SK-MEL-5 (cell line): ENCODE measurements at places on chromosomes 11 and 22. TPM values are rescaled to one million over a fixed set of nuclear protein-coding genes. Genes with fewer than 3 reads are reported as not detected.

GRCh38 chr11:38648604-38649003, 2050.6 kb upstream of the RAG2 start:
- no peak for DNase-seq

The DDIAS gene
- total RNA-seq = 9.3 and 13.8 TPM in 2 replicates

The KCNJ5 gene
- total RNA-seq = 0.08 TPM in 1 of 2 replicates, not detected in the other

GRCh38 chr22:18032455-18033101, 8.2 kb upstream of the MICAL3 start:
- no peak for DNase-seq

- DNase-seq = peak; percentile 16
Measured at GRCh38 chr11:119567688-119568582, 145.0 kb upstream of the THY1 start.

The XNDC1N gene
- total RNA-seq = 5.1 and 6.6 TPM in 2 replicates

- no peak for DNase-seq
Measured at GRCh38 chr11:128757886-128758612, 64.2 kb downstream of the FLI1 start.

The TMPRSS13 gene
- total RNA-seq = 1.1 and 1.4 TPM in 2 replicates

DNA sequence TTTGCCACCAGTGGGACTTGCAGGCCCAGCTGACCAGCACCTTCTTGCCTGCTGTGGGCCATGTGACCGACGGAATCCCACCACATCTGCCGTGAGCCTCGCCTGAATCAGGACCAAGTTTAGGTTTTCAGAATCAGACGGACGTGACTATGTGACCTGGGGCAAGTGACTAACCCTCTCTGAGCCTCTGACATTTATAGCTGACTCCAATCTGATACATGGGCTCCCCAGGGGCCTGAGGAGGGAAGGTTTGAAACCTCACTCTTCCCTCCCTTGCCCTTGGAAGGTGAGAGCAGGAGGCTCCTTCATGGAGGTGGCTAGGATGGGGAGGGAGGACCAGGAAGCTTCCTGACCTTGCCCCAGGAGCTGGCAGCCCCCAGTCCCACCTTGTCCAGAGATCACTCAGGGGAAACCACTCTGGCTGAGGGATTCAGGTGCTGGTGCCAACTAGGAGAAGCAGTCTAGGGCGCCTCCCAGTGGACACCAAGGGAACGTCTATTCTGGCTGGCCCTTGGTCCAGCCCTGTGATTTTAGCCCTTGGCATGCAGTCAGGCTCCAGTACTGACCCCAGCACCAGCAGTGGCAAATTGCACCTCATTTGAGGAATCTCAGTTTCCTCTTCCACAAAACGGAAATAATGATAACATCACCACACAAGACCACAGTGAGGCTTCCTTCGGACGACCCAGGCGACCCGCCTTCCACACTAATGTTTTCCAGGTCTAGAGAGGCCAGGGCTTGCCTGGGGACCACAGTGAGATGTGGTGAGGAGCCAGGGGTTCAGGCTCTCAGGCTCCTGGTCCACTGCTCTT, 47.2 kb upstream of the SYT7 start:
- peak; percentile 64 for DNase-seq

DNA sequence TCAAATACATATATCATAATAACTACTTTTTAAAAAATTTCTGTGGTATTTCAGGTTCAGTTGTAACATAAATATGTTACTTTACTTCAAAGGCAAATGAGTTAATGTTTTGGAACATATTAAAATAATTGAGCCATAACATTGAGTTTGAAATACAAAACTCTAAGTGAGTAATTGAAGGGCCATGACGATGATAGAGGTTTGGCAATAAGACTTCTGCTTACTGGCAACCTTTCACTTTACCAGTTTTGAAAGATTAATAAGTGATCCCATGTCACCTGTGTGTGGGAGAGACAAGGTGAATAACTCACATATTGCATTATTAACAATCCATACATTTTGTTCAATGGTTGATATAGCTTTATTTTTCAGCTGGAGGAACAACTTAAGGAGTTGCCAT, 144.4 kb downstream of the GRIA4 start:
- DNase-seq = no peak

The OR8D2 gene
- total RNA-seq = not detected in 2 replicates

The CCDC116 gene
- total RNA-seq = 0.11 TPM in 1 of 2 replicates, not detected in the other

DNA sequence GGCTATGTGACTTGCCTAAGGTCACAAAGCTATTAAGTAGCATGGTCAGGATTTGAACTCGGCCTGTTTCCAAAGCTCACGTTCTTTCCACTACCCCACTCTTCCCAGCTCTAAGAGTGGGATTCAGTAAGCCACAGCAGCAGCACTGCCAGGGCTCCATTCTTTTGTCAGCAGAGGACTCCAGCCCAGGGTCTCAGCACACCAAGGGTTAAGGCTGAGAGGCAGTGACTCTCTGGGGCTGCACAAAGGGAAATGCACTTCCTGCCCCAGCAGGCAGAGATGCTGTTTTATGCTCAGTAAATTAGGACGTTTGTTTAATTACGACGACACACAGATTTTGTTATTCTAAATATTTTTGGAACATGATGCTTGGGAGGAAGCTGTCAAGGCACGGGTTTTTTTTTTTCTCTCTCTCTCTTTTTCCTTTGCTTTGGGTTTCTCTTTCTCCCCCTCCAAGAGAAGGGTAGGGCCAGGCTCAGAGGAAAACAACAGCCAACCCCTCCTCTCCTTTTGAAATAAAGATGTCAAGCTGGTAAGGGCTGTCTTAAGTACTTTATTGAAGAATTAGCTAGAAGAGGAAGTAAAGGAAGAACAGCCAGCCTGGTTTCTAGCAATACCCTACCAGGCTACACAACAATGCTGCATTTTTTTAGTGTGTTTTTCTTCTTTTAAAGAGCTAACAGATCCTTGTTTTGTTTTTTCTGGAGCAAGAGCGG, 2.8 kb downstream of the MYH9 start:
- DNase-seq = peak; percentile 53

The OR4D5 gene
- not detected in 2 replicates for total RNA-seq

The KRTAP5-8 gene
- 0.26 TPM in 1 of 2 replicates, not detected in the other for total RNA-seq

The QSER1 gene
- 21.7 and 24.1 TPM in 2 replicates for total RNA-seq

GRCh38 chr11:122102426-122102825, 13.6 kb downstream of the BLID start:
- DNase-seq = no peak

The RAB38 gene
- total RNA-seq = 376 TPM in 2 replicates

The NRIP3 gene
- 9.7 and 11.1 TPM in 2 replicates for total RNA-seq

The MS4A7 gene
- not detected in 2 replicates for total RNA-seq

DNA sequence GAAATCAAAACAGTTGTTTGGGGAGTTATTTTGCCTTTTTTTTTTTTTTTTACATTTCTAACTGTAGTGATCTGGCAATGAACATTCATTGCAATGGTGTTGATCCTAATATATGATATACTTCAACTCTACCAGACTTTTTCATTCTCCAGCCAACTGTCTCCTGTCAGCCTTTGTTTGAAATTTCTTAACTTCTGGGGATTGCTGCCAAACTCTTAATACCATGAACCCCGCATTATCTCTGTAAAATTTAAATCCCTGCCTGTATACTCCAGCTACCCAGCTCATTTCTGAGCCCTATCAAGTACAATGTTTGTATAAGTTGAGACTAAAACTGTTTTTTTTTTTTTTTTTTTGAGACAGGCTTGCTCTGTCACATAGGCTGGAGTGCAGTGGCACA, 280.7 kb downstream of the TTC28 start:
- no peak for DNase-seq

GRCh38 chr11:2102132-2102882, 36.9 kb downstream of the IGF2 start:
- no peak for DNase-seq

DNA sequence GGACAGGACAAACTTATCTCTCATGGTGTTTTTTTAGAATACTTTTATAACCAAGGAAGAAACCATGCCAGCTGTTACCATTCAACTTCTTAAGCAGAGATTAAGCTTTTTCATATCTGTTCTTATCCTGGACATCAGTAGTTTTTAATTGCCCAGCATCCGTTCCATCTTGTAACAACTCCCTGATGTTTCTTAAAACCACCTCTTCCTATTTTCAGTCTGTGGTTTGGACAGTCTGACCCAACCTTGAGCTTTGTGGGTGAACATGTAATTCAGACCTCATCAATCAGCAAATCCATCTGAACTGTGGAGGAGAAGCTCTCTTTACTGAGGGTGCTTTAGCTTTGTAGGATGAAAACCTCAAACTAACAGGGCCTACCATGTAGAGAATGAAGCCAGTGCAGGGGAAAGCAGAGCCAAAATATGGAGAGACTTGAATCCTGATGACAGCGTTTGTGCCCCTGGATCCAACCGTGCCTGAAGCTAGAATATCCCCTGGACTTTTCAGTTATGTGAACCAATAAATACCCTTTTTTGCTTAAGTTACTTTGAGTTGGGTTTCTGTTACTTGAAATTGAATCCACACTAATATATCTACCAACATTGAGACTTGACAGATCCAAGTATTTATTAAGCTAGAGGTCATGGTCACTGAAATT, 9.4 kb downstream of the TUG1 start:
- no peak for DNase-seq

DNA sequence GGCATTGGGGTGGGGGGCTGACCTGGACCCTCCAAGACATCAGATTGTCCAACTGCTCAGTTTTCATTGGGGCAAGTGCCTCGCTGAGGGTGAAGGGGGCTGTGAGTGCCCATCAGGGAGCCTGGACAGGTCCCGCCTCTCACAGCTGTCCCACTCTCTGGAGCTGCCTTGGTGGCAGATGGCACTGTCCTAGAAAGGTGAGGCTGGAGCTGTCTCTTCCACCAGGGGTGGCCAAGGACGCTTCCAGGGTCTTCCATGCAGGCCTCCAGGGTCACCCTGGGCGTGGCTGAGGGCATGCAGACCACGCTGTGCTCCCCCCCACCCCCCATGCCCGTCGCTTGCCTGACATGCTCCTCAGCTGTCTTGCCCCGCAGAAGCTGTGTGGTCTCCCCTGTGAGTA, 53.5 kb upstream of the CCDC188 start:
- DNase-seq = no peak

GRCh38 chr11:72535194-72535547, 100.8 kb upstream of the CLPB start:
- peak; percentile 34 for DNase-seq

- no peak for DNase-seq
Measured at GRCh38 chr22:45897736-45898135, 79.2 kb downstream of the WNT7B start.

The LRRC55 gene
- total RNA-seq = not detected in 2 replicates

The LMO2 gene
- not detected in 2 replicates for total RNA-seq

DNA sequence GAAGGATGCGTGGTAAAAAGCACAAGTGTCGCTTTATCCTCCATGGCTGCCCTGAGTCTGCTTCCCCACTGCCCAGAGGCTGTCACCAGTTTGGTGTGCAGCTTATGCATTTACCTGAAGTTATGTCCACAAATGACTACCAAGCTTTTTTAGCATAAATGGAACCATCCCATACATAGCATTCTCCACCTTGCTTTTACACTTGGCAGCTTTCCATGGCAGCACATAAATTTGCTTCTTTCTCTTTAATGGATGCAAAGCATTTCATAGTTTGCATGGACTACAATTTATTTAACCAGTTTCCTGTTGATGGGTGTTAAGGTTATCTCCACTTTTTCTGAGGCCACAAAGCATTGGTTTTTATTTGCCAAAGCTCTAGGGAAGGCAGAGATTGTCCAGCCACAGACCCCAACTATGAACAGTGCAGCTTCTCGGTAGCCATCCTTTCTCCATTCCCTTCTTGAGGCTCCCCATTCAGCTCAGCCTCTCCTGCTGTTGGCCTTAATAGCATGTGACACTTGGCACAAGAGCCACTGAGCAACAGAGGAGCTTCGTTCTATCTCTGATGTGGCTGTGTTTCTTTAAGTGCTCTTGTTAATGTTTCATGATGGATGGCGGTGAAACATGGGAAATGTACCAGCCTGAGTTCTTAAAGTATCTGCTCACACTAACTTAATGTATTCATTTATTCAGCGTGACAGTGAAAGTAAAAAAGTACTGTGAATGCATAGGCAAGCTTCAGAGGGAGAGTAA, 59.8 kb upstream of the NAV2 start:
- DNase-seq = no peak

The OR4A16 gene
- total RNA-seq = not detected in 2 replicates

The CABP4 gene
- total RNA-seq = 0.18 TPM in 1 of 2 replicates, not detected in the other

GRCh38 chr11:127620671-127621070, 620.1 kb upstream of the KIRREL3 start:
- DNase-seq = no peak

The NUP50 gene
- total RNA-seq = 186 and 187 TPM in 2 replicates

DNA sequence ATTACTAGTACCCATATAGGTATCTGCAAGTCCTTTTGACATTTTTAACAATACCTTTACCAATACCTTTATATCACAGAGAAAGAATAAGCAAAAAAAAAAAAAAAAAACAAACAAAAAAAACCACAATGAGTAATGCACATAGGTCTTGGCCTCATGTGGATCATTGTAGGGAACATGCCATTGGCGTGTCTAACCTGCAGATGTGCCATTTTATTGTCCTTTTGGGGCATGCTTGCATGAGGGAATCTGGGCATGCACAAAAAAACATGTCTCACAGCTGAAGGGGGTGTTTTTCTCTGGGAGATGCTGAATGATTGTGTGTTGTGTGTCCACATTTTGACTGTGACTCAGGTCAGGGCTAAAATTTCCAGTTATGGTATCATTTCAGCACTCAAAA, 361.6 kb downstream of the GUCY1A2 start:
- no peak for DNase-seq

- DNase-seq = peak; percentile 64
Measured at GRCh38 chr11:73965076-73965763, 14.4 kb downstream of the DNAJB13 start.

DNA sequence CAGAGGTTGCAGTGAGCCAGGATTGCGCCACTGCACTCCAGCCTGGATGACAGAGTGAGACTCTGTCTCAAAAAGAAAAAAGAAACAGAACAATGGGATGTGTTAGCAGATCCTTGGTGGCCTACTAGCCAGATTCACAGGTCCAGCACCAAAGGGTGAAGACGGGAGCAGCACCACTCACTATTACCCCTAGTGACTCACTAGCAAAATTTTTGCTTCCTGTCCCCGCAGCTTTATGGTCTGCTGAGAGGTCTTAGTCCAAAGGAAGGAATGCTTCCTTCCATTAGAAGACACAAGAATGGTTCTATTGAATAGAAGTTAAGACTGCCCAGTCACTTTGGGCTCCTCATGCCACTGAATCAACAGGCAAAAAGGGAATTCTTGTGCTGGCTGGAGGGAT, 35.9 kb upstream of the NUP50 start:
- peak; percentile 90 for DNase-seq

GRCh38 chr22:42758931-42759629, 38.4 kb upstream of the A4GALT start:
- DNase-seq = no peak

The SLC22A6 gene
- total RNA-seq = not detected in 2 replicates

The SLC7A4 gene
- total RNA-seq = 2.0 and 2.9 TPM in 2 replicates

DNA sequence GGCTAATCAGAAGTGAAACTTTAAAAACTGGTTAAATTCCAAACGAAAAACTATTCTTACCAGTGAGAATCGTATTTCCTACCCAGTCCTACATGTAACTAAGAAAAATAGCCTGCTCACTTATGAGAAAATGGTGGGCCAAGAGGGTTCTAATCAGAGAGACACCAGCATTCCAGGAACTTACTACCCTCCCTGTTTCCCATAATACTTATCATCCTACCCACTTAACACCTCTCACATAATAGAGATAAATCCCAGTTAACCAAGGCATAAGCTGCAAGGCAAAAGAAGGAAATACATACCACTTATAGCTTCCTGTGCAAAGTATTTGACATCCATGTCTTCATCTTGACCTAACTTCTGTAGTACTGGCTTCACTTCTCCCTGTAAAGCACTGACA, 24.4 kb downstream of the PPP2R1B start:
- DNase-seq = no peak
